Astrocyte (in vitro differentiated cells and primary cell): ENCODE measurements at places on chromosomes 5 and 9. TPM values are rescaled to one million over a fixed set of nuclear protein-coding genes. Genes with fewer than 3 reads are reported as not detected.

- no peak for DNase-seq
These were observed 354.9 kb downstream of the DIRAS2 start for GRCh38 chr9:90287567-90288274.

The IRGM gene
- not detected in 2 replicates for total RNA-seq

DNA sequence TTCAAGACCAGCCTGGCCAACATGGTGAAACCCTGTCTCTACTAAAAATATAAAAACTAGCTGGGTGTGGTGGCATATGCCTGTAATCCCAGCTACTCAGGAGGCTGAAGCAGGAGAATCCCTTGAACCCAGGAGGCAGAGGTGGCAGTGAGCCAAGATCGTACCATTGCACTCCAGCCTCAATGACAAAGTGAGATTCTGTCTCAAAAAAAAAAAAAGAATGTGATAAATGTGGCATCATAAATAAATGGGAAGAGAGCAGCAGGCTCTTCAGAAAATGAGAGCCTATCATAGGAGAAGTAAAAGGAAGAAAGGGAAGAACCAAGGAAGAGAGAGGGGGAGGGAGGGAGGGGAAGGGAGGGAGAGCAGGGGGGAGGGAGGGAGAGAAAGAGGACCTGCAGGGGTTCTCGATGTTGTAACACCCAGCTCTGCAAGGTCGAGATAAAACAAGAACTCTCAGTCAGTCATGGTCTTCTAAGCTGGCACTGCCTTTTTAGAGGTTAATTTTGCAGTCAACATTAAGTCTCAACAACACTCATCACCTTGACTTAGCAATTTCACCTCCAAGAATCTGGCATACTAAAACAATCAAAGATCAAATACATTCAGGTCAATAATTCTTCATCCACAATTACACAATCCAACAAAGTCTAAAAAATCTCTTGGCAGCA is 68.7 kb upstream of the SIMC1 start:
- DNase-seq = no peak

GRCh38 chr9:94783102-94783682 is 56.7 kb downstream of the AOPEP start:
- DNase-seq = peak; percentile 84

The ELOVL7 gene
- 0.72 and 1.0 TPM in 2 replicates for total RNA-seq

DNA sequence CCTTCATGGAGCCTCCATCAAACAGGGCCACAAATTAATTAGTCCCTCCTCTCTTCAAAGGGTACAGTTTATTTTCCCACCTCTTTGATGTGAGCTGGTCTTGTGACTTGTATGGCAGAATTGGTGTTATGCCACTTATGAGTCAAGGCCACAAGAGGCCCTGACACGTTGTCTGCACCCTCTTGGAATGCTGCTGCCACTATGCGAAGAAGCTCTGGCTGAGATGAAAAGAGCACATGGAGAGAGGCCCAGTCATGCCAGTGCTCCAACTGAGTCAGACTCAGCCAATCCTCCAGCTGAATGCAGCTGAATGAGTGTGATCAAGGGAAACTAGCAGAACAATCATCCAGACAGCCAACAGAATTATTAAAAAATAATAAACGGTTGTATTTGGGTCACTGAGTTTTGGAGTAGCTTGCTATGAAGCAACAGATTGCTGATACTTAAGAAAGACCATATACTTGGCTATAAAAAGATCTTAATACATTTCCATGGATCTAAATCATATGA is 128.3 kb downstream of the MARCHF11 start:
- DNase-seq = peak; percentile 13

DNA sequence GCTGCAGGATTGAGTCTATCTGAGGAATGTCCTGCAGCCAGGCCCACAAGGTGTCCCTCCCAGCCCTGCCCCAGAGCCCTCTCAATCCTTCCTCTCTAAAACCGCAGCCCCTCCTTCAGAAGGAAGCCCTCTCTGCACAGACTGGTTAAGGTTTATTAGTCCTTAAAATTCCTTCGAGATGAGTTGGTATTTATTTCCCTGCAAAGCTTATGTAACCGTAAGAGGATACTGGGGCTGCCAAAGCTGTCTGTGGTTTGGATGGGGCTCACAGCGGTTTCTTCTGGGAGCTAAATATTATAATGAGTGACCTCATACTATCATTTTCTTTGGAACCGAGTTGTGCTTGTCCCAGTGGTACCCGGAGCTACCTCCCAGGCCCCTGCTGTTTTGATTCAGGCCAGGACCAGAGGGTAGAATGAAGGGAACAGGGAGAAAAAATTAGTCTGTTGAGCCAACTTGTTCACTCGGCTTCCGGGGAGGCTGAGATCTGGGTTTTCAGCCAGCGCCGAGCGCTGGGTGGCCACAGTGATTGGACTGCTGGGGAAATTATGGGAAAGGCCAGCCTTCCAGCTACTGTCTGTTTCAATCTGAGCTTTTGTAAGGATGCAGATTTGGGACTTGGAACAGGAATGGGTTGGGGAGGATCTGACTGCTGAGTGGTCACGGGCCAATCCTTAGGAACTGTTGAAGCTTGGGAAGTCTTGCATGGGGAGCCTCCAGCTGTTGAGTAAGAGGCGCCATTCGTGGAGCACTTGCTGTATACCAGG is 107.5 kb downstream of the NDFIP1 start:
- peak; percentile 99 for DNase-seq

GRCh38 chr5:142171270-142171669 is 62.7 kb downstream of the NDFIP1 start:
- DNase-seq = no peak

GRCh38 chr5:84437673-84438315 is 53.1 kb upstream of the EDIL3 start:
- peak; percentile 94 for DNase-seq

GRCh38 chr9:126509718-126510117 is 104.0 kb upstream of the LMX1B start:
- no peak for DNase-seq

The ITGA2 gene
- total RNA-seq = 20.1 and 35.9 TPM in 2 replicates

GRCh38 chr9:89274838-89275237 is 36.2 kb upstream of the CKS2 start:
- DNase-seq = peak; percentile 96

- DNase-seq = no peak
These were observed 33.3 kb upstream of the SPDL1 start for GRCh38 chr5:169550227-169550626.
